ENCODE measurements at places on chromosomes 5 and 9.

DNA sequence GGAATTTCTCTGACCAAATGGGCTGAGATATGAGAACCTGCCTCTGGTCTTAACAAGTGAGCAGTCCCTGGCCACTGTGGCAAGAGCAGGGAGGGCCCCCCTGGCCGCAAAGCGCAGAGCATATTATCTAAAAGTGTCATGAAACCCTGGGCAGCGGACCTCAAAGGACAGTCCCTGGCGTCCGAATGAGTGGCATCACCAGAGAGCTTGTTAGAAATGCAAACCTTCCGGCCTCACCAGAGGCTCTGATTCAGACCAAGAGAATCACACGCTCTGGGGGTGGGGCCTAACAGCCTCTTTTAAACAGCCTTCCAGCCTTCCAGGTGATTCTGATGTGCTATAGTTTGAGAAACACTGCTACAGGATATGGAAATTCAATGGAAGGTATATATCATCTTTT lies 10.9 kb downstream of the PTPN3 start:
- DNase-seq = no peak

DNA sequence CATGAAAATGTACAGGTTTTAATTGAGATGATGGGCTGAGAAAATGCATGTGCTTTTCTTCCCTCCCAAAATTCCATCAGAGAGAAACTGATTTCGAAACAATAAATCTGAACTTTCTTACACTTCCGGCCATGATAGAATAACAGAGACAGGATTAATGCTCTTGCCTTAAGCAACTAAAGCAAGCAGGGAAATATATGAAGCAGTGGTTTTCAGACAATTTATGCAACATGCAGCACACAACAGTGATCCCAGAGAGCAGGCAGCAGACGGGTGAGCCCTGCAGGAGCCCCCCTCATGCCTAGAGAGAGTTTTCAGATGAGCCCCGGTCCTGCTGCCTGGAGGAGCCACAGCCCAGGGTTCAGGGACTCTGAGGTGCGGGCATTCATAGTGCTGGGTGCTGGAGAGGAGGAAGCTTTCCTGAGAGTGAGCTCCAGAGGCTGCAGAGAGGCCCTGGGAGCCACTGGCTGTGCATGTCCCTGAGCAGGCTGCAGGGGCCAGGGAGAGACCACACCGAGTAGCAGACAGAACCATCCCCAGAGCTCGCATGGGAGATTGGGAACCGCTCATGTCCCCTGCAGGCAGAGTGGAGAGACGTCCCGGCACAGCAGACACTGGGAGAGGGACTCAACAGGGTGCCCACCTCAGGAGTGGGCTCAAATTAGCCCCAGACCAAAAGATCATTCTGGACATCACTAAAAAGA lies 143.5 kb downstream of the OLFM1 start:
- no peak for DNase-seq

- no peak for DNase-seq
These were observed 66.7 kb upstream of the CAST start for GRCh38 chr5:96595300-96596090.

- no peak for DNase-seq
These were observed 1.0 kb downstream of the CSF1R start for GRCh38 chr5:150085191-150085912.

DNA sequence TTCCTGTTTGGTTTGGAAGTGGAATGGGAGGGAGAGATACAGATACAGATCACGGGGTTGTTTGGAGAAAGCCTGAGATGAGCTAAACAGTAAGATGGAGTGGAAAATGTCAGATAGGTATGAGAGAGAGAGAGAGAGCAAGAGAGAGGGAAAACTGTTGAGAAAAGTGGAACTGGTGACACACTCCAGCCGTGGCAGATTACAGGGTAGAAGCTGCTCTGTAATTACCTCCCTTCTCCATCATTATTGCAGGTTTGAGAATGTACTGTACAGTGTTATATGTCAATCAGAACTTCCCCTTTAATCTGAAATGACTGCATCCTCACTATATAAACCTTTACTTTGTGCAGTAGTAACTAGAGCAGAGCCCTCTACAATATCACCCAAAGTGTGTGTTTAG lies 74.5 kb upstream of the WWC1 start:
- no peak for DNase-seq

GRCh38 chr5:33753704-33754103 lies 138.1 kb downstream of the ADAMTS12 start:
- DNase-seq = no peak

DNA sequence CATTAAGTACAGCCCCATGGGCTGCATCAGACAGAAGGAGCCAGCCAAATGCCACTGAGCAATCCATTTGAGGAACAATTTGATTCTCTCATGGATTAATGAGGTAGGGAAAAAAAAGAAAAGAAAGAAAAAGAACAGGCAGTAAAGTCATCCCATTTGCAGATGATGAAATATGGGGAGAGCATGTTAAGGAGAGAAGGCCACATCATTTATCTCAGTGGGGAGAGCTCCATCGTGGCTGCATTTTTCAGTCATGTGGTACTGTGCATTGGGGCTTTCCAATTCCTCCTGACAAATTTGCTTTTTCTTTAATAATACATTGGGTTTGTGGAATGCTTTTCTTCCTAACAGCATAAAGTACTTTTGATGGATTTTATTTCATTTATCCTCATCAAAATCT lies 375.2 kb upstream of the TLE4 start:
- DNase-seq = no peak

DNA sequence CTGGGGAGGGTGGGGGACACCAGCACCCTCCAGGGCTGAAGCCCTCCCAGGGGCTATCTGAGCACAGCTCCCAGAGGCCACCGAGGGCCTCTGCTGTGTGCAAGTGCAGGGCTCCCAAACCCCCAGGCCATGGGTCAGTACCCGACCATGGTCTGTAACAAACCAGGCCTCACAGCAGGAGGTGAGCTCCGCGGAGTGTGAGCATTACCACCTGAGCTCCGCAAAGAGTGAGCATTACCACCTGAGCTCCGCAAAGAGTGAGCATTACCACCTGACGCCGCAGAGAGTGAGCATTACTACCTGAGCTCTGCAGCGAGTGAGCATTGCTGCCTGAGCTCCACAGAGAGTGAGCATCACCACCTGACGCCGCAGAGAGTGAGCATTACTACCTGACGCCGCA lies 152.9 kb upstream of the IRX2 start:
- DNase-seq = no peak

DNA sequence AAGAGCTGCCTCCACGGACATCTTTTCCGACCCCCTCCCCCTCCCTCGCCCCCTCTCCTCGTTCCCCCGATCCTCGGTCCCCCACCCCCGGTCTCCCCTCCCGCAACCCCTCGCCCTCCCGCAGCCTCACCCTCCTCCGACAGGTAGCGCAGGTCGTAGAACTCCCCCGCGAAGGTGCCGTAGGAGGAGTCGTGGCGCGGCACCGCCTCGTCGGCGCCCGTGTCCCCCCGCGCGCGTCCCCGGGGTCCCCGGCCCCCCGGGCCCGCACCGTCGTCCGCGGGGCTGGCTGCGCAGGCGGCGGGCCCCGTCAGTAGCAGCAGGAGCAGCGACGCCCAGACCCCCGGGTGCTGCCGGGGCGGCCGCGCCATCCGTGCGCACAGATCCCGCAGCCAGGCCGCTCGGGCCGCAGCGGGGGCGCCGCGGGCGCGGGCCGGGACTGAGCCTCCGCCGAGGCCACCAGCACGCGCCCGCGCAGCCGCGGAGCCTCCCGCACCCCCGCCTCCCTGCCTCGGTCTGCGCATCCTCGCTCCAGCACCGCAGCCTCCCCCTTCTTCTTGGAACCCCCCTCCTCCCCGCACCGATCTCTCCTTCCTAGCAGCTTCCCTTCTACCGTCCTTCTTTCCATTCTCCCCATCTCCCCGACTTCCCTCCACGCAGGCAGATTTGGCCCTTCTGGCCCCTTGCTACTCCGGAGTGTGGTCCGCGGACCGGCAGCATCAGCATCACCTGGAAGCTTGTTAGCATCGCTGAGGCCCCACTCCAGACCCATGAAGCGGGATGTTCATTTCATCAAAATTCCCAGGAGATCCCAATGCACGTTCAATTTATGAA lies at the start of gene FRRS1L:
FRRS1L (minus strand) TSS at position 479 of the 831 bp plus-strand sequence; CDS start at position 368, 111 bp downstream.
- DNase-seq = no peak

- no peak for DNase-seq
These were observed 33.4 kb downstream of the RXRA start for GRCh38 chr9:134359493-134360179.

- no peak for DNase-seq
These were observed 40.3 kb upstream of the LRRC70 start for GRCh38 chr5:62538017-62538942.
